ENCODE measurements at places on chromosomes 7 and 10.

DNA sequence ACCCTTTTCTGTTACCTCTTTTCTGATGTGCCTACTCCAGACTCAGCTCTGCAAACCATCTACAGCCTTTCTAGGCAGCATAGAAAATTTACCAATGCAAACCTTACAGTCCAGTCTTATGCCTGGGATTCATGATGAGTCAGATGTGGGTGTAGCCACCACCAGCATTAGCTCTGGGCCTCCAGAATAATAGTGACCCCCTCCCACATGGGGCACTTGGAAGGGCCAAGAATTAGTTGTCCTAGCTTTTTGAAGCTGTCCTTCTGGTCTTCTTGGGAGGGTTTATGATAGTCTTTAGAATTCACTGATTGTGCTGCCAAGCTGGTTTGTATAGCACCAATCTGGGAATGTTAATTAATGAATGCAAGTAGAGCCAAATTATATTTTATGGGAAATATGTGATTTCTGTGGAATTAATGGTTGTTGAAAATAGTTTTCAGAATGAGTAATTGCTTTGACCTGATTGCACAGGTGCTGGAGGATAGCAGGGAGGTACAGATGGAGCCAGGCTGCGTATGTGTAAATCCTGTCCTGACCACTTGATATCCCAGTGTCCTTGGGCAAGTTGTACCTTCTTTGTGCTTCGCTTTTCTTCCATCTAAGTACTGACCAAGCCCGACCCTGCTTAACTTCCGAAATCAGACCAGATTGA, 94.8 kb downstream of the CPED1 start:
- peaks cover 6% of the 10 kb centered on the region for H3K4me1 ChIP-seq
- no peaks in the 10 kb centered on the region for H3K27me3 ChIP-seq
- H3K36me3 ChIP-seq = no peaks in the 10 kb centered on the region
- H3K4me3 ChIP-seq = no peak overlapping the region
- H3K27ac ChIP-seq = peak overlapping the region; percentile 3

GRCh38 chr10:125204400-125204799, 44.0 kb upstream of the CTBP2 start:
- no peak overlapping the region for H3K4me3 ChIP-seq
- no peaks in the 10 kb centered on the region for H3K27me3 ChIP-seq
- no peaks in the 10 kb centered on the region for H3K36me3 ChIP-seq
- H3K27ac ChIP-seq = no peak overlapping the region
- DNase-seq = no peak
- H3K4me1 ChIP-seq = peaks cover 20% of the 10 kb centered on the region

GRCh38 chr7:45593121-45593541, 19.0 kb downstream of the ADCY1 start:
- peaks cover 14% of the 10 kb centered on the region for H3K4me1 ChIP-seq
- H3K27ac ChIP-seq = no peak overlapping the region
- no peaks in the 10 kb centered on the region for H3K27me3 ChIP-seq
- H3K36me3 ChIP-seq = no peaks in the 10 kb centered on the region

DNA sequence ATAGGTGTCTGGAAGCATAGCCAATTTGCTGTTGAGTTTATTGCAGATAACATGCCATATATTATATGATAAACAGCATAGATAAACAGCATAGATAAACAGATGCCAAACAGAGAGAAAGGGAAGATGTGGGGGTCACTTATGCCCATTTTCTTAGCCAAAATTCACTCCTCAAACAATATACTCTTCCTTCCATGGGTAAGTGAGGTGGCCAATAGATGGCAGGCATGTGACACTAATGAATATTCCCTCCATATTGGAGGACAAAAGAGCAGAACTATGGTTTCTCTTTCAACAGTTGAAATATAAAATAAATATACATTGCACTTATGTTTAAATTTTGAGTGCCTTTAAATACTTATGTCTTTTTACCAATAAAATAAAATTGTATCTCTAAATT, 1212.8 kb downstream of the REEP3 start:
- no peaks in the 10 kb centered on the region for H3K36me3 ChIP-seq

DNA sequence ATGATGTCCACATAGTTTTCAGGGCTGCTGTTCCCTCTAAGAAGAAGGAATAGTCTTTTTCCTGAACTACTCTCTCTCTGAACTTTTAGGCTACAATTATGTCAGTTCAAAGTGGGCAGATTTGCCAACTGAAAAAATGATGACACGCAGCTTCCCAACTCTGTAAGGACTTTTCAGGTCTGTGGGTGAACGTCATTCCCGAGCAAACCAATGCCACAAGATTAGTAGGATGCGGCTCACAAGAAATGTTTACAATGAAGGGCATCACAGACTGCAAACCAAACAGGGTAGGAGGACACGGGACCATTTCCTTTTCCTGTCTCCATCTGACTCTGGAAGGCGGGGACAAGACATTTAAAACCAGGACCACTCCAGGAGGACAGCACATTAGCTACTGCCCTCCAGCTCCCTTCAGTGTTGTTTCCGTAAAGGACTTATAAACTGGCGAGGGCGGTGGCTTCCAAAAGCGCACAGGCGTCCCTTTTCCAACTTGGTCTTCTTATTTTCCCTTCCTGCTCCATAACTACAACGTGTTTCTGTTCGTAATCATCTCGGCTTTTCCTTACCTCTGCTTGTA, 539 bp upstream of the MKLN1 start:
- H3K27me3 ChIP-seq = no peaks in the 10 kb centered on the region
- H3K4me3 ChIP-seq = peak overlapping the region; percentile 93
- peaks cover 37% of the 10 kb centered on the region for H3K4me1 ChIP-seq
- peaks cover 4% of the 10 kb centered on the region for H3K36me3 ChIP-seq

DNA sequence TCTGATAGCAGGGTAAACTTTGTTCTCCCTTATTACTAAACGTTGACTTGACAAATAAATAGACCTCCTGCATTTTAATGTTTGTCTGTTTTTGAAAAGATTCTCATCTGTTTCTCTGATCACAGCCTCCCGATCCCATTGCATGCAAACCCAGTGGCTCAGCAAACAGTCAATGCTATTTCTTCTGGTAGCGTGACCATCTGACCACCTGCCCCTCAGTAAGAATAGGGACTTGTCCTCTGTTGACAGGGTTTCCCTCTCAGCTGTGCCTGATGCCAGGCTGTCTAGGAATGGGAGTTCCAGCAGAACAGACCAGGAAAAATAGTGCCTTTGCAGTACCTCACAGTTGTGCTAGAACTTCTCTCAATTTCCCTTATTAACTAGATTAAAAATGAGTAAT, 40.7 kb upstream of the EBLN1 start:
- H3K36me3 ChIP-seq = no peaks in the 10 kb centered on the region
- H3K4me3 ChIP-seq = no peak overlapping the region
- peaks cover 87% of the 10 kb centered on the region for H3K27me3 ChIP-seq
- no peaks in the 10 kb centered on the region for H3K4me1 ChIP-seq
- no peak for DNase-seq

- no peaks in the 10 kb centered on the region for H3K4me1 ChIP-seq
- no peak overlapping the region for H3K4me3 ChIP-seq
- no peak overlapping the region for H3K27ac ChIP-seq
- no peak for DNase-seq
- H3K36me3 ChIP-seq = no peaks in the 10 kb centered on the region
- H3K27me3 ChIP-seq = peaks cover 1% of the 10 kb centered on the region
Measured at GRCh38 chr7:55044371-55044717, 25.5 kb downstream of the EGFR start.
